Stimulated activated CD4-positive, alpha-beta T cell treated with anti-CD3 and anti-CD28 coated beads, TNF-alpha, amount 100 ng/mL, for 24 hours (primary cell): ENCODE measurements at places on chromosomes 7 and 10.

- DNase-seq: no peak
These were observed 55.8 kb upstream of the KIF5B start for GRCh38 chr10:32112055-32112454.

GRCh38 chr7:45021604-45022296 lies 21.7 kb downstream of the CCM2 start:
- peak; percentile 19 for DNase-seq

DNA sequence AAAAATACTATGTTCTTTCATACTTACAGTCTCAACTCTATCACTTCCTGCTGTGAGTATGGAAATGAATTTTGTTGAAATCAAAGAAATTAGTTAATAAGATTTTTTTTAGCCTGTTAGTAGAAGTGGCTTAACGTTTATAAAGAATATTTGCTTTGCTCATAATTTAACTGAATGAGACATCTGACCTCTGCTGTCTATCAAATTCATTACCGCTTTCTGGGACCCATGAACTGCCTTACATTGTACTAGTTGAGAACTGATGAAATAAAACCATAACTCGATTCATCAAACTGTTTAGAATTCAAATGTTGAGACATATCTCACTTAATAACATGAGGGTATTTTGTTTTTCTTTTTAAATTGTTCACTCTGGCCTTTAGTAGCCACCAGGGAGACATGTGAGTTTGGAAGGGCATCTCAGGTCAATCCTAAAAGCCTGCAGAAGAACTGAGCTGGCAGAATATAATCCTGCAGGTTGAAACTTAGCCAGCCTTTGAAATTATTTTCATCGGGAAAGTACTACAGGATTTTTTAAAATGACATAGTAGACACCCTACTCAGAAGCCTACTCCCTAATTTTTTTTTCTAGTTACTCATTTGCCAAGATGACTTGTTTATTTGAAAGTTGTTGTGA lies 78.7 kb downstream of the KIAA1217 start:
- DNase-seq: no peak

GRCh38 chr7:105423987-105424386 lies 35.3 kb upstream of the SRPK2 start:
- no peak for DNase-seq

- DNase-seq: no peak
These were observed 33.9 kb downstream of the MTPN start for GRCh38 chr7:135943134-135943879.

DNA sequence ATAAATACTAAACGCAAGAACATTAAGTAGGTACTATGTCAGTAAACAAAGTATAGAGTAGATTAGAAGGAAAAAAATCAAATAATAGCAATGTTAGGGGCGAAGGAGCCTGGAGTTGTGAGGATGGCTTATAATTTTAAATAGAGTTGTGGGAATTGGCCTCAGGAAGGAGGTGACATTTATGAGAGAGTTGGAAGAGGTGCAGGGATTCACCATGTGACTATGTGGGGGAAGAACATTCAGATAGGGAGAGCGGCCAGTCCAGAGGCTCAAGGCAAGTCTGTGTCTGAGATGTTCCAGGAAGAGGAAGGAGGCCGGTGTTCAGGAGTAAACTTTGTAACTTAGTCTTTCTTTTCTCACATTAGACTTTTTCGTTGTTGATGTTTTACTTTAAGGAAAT lies 778.6 kb upstream of the C7orf33 start:
- DNase-seq: no peak

DNA sequence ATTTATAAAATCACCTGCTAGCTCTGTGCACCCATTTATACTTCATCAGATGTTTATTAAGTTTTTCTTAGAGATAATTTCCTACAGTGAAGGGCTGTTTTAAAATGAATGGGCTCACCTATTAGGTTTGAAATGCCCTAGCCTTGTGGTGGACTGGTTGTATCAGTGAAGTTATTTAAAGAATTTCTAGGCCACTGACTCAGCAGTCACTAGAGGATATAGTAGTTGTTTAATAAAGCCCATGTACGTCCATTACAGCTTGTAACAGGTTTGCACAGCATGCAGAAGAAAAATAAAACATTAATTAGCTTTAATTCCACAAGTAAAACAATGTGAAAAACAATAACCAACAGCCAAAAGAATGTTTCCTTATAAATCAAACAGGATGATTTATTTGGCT lies 128.0 kb downstream of the RSU1 start:
- no peak for DNase-seq

GRCh38 chr7:41122256-41122987 lies 580.5 kb downstream of the INHBA start:
- DNase-seq: no peak

DNA sequence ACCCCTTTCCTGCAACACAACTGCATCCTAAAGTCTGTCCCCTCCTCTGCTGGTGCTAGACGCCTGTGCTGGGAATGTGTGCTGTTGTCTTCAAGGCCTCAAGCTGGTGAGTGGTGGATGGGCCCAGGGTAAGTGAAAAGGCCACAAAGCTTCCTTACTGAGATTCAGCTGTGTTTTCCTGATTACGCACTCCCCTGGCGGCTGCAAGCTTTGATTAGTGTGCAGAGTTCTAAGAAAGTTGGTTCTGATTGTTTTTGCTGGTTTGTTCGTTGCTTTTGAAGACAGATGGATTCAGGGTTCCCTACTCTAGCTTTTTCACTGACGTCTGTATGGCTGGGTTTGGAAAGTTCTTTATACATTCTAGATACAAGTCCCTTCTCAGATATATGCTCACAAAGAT lies 11.9 kb upstream of the FOXL3 start:
- no peak for DNase-seq
